Naive B cell (primary cell): ENCODE measurements at places on chromosomes 11 and 22.

- H3K4me1 ChIP-seq = no peaks in the 10 kb centered on the region
- H3K36me3 ChIP-seq = no peaks in the 10 kb centered on the region
- no peaks in the 10 kb centered on the region for H3K27me3 ChIP-seq
- H3K27ac ChIP-seq = no peak overlapping the region
- no peak overlapping the region for H3K4me3 ChIP-seq
Measured at GRCh38 chr11:69115586-69116560, 39.9 kb upstream of the SMIM38 start.

GRCh38 chr22:46905415-46905814 is 143.0 kb downstream of the TBC1D22A start:
- H3K4me3 ChIP-seq = no peak overlapping the region
- peaks cover 11% of the 10 kb centered on the region for H3K4me1 ChIP-seq
- no peaks in the 10 kb centered on the region for H3K27me3 ChIP-seq

DNA sequence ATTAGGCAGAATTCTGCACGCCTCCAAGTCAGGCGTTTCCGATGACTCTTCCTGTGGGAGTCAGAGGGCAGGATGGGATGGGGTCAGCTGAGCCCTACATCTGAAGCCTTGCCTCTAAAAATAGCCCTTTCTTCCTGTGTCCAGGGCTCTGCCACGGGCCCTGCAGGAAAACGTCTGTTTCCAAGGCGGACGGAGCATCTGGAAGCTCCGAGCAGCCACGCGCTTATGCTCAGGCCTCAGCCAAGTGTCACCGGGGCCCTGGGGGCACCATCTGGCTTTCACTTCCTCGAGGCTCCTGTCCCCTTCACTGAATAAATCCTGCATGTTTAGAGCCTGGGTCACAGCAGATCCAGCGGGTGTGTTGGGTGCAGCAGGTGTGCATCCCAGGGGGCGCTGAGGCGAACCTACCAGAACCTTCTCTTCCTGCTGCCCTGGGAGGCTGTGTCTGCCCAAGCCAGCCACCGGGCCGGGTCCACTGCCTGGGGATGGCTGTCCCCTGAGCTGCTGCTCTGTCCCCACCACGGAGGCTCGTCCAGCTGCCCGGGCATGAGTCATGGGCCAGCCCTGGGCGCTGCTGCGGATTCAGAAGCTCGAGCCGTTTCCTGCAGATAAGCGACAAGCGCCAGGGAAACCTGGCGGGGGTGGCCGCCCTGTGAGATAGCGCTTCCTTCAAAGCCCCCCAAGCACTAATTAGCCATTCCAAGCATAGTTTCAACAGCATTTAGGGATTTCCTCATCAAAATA is 32.0 kb upstream of the LINC01488 start:
- H3K27ac ChIP-seq = no peak overlapping the region
- peaks cover 17% of the 10 kb centered on the region for H3K4me1 ChIP-seq
- no peaks in the 10 kb centered on the region for H3K36me3 ChIP-seq
- H3K4me3 ChIP-seq = peak overlapping the region; percentile 44

DNA sequence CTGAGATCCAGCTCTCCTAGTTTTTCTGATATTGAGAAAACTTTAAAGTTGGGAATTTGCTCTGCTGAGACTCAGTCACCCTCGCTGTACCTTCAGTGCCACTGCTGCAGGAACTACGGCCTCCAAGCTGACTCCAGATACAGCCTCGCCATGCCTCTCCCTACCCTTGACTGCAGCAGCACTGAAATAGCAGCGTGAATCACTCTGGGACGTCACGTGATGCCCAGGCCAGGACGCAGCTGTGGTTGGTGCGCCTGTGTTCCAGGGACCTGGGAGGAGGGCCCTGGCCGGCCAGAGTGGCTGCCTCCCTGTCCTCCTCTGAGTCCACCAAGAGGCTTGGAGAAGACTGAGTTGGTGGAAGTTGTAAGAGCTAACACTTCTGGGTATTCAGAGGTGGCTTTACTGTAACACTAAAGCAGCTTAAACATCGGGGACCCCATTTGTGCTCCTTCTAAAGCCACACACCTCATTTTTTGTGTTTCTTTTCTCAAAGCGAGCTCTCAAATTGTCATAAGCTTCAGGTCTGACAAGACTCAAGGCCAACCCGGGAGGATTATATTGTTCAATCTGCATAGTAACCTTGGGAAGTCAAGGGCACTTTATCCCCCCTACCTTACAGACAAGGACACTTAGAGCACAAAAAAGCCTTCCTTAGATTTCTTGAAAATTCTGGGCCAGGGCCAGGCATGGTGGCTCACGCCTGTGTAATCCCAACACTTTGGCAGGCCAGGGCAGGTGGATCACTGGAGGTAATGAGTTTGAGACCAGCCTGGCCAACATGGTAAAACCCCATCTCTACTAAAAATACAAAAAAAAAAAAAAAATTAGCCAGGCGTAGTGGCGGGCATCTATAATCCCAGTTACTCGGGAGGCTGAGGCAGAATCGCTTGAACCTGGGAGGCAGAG is 4.2 kb upstream of the STIP1 start:
- DNase-seq = no peak
- no peaks in the 10 kb centered on the region for H3K36me3 ChIP-seq
- peaks cover 44% of the 10 kb centered on the region for H3K4me1 ChIP-seq

DNA sequence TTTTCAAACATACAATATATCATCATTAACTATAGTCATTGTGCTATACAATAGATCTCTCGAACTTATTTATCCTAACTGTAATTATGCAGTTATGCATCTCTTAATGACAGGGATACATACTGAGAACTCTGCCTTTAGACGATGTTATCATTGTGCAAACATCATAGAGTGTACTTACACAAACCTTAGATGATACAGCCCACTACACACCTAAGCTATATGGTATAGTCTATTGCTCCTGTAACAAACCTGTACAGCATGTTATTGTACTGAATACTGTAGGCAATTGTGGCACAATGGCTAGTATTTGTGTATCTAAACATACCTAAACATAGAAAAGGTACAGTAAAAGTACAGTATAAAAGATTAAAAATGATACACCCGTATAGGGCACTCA is 27.4 kb upstream of the NRGN start:
- H3K27ac ChIP-seq = no peak overlapping the region
- no peak for DNase-seq
- peaks cover 13% of the 10 kb centered on the region for H3K36me3 ChIP-seq
- peaks cover 1% of the 10 kb centered on the region for H3K4me1 ChIP-seq
- no peak overlapping the region for H3K4me3 ChIP-seq

- no peak for DNase-seq
- H3K27ac ChIP-seq = no peak overlapping the region
- no peaks in the 10 kb centered on the region for H3K36me3 ChIP-seq
Measured at GRCh38 chr11:109140426-109140825, 281.6 kb upstream of the C11orf87 start.

- peaks cover 10% of the 10 kb centered on the region for H3K27me3 ChIP-seq
- H3K36me3 ChIP-seq = peaks cover 16% of the 10 kb centered on the region
- peak overlapping the region; percentile 90 for H3K27ac ChIP-seq
Measured at GRCh38 chr11:134223121-134223520, 646 bp downstream of the NCAPD3 start.

DNA sequence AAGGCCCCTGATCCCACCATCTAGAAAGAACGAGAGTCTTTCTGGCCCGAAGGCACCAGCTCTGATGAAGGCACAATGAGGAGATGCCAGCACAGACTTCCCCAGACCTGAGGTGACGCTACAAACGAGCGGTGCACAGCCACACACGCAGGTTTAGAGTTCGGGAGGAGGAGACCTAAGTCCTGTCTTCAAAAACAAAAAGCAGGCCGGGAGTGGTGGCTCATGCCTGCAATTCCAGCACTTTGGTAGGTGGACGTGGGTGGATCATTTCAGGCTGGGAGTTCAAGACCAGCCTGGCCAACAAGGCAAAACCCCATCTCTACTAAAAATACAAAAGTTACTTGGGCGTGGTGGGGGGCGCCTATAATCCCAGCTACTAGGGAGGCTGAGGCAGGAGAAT is 9.5 kb downstream of the LTO1 start:
- no peaks in the 10 kb centered on the region for H3K27me3 ChIP-seq
- peaks cover 11% of the 10 kb centered on the region for H3K4me1 ChIP-seq
- peaks cover 16% of the 10 kb centered on the region for H3K36me3 ChIP-seq
- H3K27ac ChIP-seq = no peak overlapping the region

- H3K4me1 ChIP-seq = peaks cover 42% of the 10 kb centered on the region
- no peaks in the 10 kb centered on the region for H3K36me3 ChIP-seq
- peaks cover 63% of the 10 kb centered on the region for H3K27me3 ChIP-seq
- H3K4me3 ChIP-seq = peak within 1 kb of the TSS; percentile 71
- H3K27ac ChIP-seq = peak within 1 kb of the TSS; percentile 92
Measured at GRCh38 chr22:29479417-29480261, at the start of gene NEFH. NEFH (plus strand) TSS chr22:29480218; CDS start chr22:29480263, 45 bp downstream.

- no peaks in the 10 kb centered on the region for H3K27me3 ChIP-seq
- H3K36me3 ChIP-seq = no peaks in the 10 kb centered on the region
- peak overlapping the region; percentile 46 for H3K27ac ChIP-seq
- DNase-seq = no peak
Measured at GRCh38 chr11:57781529-57781943, 19.9 kb downstream of the CTNND1 start.

DNA sequence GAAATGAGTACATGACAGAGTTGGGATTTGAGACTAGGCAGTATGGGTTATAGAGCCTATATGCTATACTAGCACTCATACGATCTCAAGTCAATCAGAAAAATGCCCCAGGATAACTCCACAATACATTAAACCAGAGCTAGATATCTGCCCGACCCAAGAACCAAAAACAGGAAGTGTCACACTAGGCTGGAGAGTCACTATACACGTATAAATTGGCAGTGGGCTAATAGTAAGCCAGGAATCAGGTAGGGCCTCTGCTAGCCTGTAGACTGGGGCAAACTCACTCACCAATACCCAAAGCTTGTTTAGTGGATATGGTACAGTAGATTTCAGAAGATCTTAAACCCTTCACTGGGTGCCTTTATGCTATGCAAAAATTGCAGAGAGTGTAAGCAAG is 16.2 kb upstream of the EIF4G2 start:
- H3K4me3 ChIP-seq = no peak overlapping the region
- peak; percentile 61 for DNase-seq
- peak overlapping the region; percentile 74 for H3K27ac ChIP-seq
- H3K27me3 ChIP-seq = no peaks in the 10 kb centered on the region
- H3K4me1 ChIP-seq = peaks cover 37% of the 10 kb centered on the region

DNA sequence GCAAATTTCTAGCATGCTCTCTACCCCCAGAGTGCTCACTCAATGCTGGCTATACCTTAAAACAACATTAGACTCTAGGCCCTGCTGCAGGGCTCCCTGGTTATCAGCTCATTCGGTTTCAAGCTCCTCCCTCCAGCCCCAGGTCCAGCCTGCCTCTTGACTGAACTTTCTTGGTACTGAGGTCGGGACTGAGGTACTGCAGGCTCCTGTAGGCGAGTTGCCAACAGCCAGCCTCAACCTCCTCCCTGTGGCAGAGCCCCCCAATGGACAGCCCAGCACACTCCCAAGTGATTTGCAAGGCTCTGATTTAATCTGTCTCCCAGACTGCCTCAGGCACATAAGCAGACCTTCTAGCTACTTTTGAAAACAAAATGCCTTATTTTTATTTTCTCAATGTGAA is 73.6 kb upstream of the EIF3M start:
- H3K36me3 ChIP-seq = no peaks in the 10 kb centered on the region
- no peak overlapping the region for H3K27ac ChIP-seq
- no peak overlapping the region for H3K4me3 ChIP-seq
- H3K27me3 ChIP-seq = peaks cover 6% of the 10 kb centered on the region
- no peaks in the 10 kb centered on the region for H3K4me1 ChIP-seq

DNA sequence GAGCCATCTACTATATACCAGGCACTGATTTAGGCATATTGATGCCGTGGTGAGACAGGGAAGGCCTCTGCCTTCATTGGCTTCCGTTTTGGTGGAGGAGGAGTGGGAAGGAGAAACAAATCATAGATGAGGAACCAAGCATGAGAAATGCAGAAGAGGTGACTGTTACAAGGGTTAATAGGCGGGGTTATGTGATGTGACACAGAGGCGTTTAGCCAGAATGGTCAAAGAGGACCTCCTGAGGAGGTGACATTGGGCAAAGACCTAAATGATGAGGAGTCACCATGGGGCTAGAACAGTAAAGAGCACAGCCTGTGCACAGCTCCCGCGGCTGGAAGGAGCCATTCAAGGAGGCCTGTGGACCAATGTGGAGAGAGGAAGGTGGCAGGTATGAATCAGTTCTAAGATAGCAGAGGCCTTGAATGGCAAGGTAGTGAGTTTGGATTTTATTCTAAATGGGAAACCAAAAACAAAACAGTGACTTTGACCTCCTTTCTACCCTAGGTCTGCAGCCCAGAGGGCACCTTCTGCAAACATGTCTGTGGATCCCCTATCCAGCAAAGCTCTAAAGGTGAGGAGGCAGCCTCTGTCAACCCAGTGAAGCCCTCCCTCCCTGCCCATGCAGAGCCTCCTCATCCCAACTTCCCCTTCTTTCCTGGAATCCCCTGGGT is 11.7 kb downstream of the MAFF start:
- peaks cover 12% of the 10 kb centered on the region for H3K4me1 ChIP-seq
- no peak for DNase-seq
- no peaks in the 10 kb centered on the region for H3K27me3 ChIP-seq
- peak overlapping the region; percentile 75 for H3K4me3 ChIP-seq
- no peak overlapping the region for H3K27ac ChIP-seq
- H3K36me3 ChIP-seq = no peaks in the 10 kb centered on the region

DNA sequence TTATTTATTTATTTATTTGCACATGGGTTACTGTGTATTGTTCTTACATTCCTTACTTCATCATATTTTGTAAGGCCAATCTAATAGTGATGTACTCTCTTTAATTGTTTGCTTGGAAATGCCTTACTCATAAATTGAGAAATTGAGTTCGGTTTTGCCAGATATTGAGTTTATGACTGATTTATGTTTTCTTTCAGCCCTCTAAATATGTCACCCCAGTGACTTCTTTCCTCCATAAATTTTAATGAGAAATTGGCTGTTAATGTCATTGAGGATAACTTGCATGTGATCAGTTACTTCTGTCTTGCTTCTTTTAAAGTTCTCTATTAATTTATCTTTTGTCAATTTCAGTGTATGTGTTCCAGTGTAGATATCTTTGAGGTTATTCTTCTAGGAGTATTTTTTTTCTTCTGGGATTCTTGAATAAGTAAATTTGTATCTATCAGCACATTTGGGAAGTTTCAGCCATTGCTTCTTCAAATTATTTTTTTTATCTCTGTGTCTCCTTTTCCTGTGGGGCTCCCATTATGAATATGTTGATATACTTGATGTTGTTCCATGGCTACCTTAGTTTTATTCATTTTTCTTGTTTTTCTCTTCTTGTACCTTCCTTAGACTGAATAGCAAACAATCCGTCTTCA is 47.8 kb downstream of the XKR3 start:
- H3K27me3 ChIP-seq = no peaks in the 10 kb centered on the region
- no peak overlapping the region for H3K4me3 ChIP-seq
- H3K36me3 ChIP-seq = no peaks in the 10 kb centered on the region
- no peak overlapping the region for H3K27ac ChIP-seq
- no peak for DNase-seq

GRCh38 chr11:18368221-18368620 is 26.1 kb upstream of the LDHA start:
- H3K27me3 ChIP-seq = no peaks in the 10 kb centered on the region
- no peaks in the 10 kb centered on the region for H3K4me1 ChIP-seq
- DNase-seq = no peak
- peaks cover 18% of the 10 kb centered on the region for H3K36me3 ChIP-seq
- H3K4me3 ChIP-seq = no peak overlapping the region

- peak; percentile 40 for DNase-seq
- no peaks in the 10 kb centered on the region for H3K36me3 ChIP-seq
- H3K4me1 ChIP-seq = peaks cover 24% of the 10 kb centered on the region
- H3K4me3 ChIP-seq = peak overlapping the region; percentile 35
- H3K27ac ChIP-seq = no peak overlapping the region
Measured at GRCh38 chr11:63769042-63769713, 603 bp upstream of the ZFTA start.

- no peak overlapping the region for H3K27ac ChIP-seq
- peaks cover 28% of the 10 kb centered on the region for H3K27me3 ChIP-seq
- DNase-seq = no peak
- H3K36me3 ChIP-seq = no peaks in the 10 kb centered on the region
- H3K4me1 ChIP-seq = peaks cover 22% of the 10 kb centered on the region
- no peak overlapping the region for H3K4me3 ChIP-seq
Measured at GRCh38 chr22:30247974-30248373, 1.4 kb upstream of the LIF start.
